SK-N-SH (cell line): ENCODE measurements at places on chromosomes 6 and 20.

GRCh38 chr6:159373670-159374069, 204.5 kb downstream of the FNDC1 start:
- DNase-seq, result no peak

DNA sequence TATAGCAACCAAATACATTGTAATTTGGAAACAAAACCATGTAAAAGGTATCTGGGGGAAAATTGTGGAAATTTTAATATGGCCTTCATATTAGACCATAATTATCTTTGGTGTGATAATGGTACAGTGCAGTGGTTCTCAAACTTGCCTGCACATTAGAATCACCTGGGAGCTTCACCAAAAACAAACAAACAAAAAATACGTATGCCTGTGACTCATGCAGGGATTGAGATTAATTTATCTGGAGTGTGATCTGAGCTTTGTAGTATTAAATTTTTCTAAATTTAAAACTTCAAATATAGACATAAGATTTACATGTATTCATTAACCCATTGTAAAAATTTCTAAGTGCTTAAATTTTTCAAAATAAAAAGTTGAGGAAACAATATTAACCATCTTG, 31.5 kb downstream of the ARHGAP18 start:
- no peak for DNase-seq

- no peak for DNase-seq
Measured at GRCh38 chr6:135300576-135300975, 119.5 kb downstream of the MYB start.

GRCh38 chr6:45576648-45577624, 199.2 kb upstream of the SUPT3H start:
- no peak for DNase-seq

- no peak for DNase-seq
Measured at GRCh38 chr6:162798546-162799266, 70.9 kb downstream of the PACRG start.

- no peak for DNase-seq
Measured at GRCh38 chr6:37122861-37123260, 47.1 kb upstream of the PIM1 start.

DNA sequence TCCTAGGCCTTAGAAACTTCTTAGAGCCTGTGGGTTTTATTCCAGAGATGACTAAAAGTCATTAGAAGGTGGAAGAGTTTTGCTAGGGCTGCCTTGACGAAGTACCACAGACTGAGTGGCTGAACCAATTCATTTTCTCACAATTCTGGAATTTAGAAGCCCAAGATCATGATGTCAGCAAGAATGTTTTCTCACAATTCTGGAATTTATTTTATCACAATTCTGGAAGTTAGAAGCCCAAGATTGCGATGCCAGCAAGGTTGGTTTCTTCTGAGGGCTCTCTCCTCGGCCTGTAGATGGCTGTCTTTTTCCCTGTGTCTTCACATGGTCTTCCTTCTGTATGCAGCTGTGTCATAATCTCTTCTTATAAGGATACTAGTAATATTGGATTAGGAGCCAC, 672.9 kb upstream of the MARCKS start:
- DNase-seq, result no peak

DNA sequence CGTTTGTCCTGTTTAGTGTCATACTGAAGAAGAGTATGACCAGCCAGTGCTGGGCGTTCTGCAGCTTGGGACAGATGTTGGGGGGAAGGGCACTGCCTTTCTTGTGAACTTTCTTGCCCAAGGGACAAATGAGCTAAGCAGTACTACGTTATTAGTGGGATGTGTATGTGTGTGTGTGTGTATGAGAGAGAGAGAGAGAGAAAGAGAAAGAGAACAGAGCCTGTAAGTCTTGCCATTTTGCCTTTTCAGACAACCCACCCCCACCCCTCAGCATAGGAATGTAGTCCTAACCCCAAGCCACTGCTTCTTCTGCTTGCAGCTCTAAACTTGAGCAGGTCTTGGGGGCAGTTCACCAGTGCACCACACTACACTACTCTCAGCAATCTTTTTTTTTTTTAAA, 45.5 kb downstream of the E2F3 start:
- no peak for DNase-seq

DNA sequence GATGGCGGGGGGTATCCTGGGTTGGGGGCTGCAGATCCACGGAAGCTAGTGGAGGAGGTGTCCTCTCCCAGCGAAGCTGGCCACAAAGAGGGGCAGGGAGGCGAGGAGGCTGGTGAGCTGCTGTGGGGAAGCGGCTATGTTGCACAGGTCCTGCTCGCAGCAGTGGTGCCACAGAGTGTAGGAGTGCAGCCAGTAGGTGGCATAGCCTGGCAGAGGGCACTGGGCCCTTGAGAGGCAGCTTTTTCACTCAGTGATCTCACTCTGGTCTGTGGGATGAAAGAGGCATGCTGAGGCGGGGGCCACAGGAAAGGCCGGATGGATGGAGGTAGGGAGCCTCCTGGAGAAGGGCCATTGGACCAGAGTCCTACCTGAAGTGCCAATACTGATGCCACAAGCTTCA, 2.9 kb upstream of the LY6G6D start:
- DNase-seq, result no peak

DNA sequence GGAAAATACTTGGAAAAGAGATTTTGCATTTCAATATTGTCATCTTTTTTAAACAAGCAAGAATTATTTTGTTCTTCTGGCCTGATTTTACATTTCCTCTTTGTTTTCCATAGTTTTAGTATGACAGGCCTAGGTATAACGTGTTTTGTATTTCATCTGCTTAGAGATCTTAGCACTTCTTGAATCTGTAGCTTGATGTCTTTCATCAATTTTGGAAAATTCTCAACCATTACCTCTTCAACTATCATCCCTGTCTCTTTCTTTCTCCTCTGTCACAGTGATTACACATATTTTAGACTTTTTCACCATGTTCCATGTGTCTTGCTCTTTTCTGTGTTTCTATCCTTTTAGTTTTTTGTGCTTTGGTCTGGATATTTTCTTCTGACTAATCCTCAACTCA, 67.2 kb upstream of the PHACTR1 start:
- no peak for DNase-seq

GRCh38 chr20:60046011-60046413, 87.8 kb downstream of the CDH26 start:
- DNase-seq, result no peak

DNA sequence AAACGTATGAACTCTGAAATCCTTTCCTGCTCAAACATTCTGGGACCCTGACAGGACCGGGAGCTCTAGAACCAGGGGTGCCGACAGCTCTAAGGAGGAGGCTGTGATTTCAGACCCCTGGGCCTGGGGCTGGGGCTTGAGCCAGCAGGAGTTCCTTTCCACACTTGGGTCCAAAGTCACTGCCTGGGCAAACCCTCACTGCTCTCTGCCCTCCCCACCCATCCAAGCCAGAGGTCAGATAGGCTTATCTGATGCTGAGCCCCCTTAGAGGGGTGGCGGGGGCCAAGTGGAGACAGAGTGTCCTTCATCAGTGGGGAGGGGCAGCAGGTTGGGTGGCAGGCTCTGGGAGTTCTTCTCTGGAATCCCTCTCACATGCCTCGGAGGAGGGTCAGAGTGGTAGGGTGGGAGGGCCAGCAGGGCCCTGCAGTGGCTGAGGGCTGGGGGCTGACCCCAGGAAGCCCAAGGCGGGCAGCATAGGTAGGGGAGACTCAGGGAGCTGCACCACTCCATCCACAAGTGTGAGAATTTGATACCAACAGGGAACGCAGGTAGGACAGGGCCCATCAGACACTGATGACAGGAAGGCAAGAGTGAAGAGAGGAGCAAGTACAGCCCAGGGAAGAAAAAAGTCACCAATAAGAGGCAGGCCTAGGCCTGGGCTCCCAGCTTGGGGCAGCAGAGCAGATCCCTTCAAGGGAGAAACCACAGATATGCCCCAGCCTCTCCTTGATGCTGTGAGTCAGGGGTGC, 121.0 kb downstream of the MRPL14 start:
- no peak for DNase-seq

GRCh38 chr20:47027042-47027441, 132.4 kb downstream of the EYA2 start:
- DNase-seq, result no peak

GRCh38 chr6:52389626-52390360, 27.8 kb downstream of the PAQR8 start:
- DNase-seq, result peak; percentile 63

DNA sequence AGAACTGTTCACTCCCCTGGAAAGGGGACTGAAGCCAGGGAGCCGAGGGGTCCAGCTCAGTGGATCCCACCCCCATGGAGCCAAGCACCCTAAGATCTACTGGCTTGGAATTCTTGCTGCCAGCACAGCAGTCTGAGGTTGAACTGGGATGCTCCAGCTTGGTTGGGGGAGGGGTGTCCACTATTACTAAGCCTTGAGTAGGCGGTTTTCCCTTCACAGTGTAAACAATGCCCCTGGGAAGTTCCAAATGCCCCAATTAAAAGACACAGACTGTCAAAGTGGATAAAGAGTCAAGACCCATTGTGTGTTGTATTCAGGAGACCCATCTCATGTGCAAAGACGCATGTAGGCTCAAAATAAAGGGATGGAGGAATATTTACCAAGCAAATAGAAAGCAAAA, 150.2 kb downstream of the LPA start:
- DNase-seq, result no peak

- no peak for DNase-seq
Measured at GRCh38 chr6:109611502-109611901, 79.5 kb downstream of the AK9 start.

DNA sequence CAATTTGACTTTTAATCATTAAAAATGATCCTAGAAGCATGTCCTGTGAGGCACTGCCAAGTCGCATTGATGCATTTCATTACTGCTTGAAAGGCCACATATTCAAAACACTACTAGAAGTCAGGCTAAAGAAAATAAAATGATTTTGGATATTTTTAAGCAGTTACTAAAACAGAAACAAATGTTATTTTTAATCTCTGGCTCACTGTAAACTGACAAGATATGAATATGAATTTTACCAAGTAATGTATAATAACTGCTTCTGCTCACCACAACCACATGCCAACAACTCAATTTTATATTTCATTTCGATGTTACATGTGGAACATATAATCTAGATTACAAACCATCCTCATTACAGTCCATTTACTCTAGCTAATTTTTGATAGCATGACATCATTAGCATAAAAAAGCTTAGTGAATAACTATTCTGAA, 90.6 kb downstream of the ATXN1 start:
- DNase-seq, result no peak

DNA sequence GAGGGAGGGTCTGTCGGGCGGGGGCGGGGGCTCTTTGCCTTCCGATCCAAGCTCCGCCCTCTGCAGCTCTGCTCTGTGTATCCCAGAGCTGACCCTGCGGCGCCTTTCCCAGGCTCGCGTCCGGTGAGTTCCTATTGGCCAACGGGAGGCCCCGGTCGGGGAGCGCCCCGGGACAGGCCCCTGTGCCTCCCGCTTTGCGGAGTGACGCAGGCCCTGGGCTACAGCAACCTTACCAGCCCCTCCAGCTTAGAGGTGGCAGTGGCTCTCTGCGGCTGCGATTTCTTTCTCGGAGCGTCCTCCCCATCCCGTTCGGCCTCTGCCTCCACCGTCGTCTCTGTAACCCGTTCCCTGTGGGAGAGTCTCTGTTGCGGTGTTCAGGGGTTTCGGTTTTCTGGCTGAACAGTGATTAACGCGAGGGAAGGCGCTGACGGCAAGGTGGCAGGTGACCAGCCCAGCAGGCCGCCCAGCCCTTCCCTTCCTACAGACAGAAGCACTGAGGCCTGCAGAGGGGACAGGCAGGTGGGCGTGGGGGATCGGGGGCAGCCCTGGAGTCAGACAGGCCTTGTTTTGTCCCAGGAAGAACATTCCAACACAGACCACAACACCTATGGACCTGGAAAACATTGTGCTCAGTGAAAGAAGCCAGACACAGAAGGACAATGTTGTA, 18.1 kb upstream of the CEBPB start:
- DNase-seq, result no peak

- no peak for DNase-seq
Measured at GRCh38 chr6:8017276-8017701, 46.9 kb downstream of the BLOC1S5 start.

- DNase-seq, result no peak
Measured at GRCh38 chr6:142839686-142840040, 105.3 kb downstream of the HIVEP2 start.
